ENCODE measurements at places on chromosomes 16 and 17.
A peak's percentile ranks its signal among the peaks of the same experiment; 100 is the strongest.

DNA sequence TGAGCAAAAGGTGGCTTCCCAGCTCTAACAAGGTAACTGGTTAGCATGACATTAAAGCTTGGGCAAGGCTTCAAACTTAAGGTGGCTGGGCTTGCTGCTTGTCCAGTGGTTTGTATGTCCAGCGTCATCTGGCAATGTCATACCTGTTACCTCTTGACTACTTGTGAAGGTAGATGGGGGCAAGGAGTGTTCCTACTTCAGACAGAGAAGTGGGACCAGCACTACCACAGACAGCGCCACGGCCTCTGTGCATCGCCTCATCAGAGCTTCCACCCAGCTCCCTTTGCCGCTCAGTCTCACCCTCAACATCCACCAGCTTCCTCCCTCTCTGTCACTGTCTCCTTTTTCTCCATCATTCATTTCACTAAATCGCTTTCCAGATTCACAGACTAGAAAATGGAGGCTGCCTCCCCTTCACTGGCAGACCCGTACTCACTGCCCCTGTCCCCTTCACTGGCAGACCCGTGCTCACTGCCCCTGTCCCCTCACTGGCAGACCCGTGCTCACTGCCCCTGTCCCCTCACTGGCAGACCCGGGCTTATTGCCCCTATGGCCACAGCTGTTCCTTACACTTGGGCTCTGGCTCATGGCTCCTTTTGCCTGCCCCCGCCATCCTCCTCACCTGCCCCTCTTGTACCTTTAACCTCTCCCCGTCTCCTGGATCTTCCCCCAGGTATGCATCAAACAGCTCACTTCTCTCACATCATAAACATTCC, 14.8 kb downstream of the CYB5D2 start:
- no peak for DNase-seq

GRCh38 chr17:28938552-28938951, 12.8 kb downstream of the PHF12 start:
- peak; percentile 55 for DNase-seq

DNA sequence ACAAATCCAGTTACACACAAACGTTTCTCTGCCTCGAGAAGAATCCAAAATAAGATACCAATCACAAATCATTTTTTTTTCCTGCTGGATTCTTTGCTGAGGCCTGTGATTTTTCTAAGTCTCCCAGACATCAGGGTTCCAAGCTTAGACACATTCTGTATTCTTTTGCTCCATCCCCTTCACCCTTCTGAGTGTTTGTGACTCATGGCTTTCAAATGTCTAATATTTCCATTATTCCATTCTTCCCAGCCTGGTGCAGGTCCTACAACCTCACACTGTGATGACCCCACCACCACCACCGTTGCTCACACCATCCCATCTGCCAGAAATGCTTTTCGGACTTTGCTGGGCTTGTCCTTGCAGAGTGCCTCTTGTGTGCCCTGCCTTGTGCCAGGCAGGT, 480.1 kb downstream of the SOX9 start:
- DNase-seq = no peak

GRCh38 chr16:49875806-49876715, 20.1 kb upstream of the ZNF423 start:
- DNase-seq = no peak

GRCh38 chr17:1347589-1348323, 52.3 kb downstream of the YWHAE start:
- no peak for DNase-seq

- DNase-seq = no peak
Measured at GRCh38 chr16:87165151-87165550, 152.0 kb downstream of the C16orf95 start.

- no peak for DNase-seq
Measured at GRCh38 chr16:48576927-48577326, 33.1 kb downstream of the N4BP1 start.

GRCh38 chr17:39894681-39895376, 23.6 kb downstream of the GSDMB start:
- no peak for DNase-seq

GRCh38 chr16:67555795-67556212, 6.5 kb upstream of the CTCF start:
- no peak for DNase-seq

GRCh38 chr17:68441070-68441770, 16.1 kb downstream of the WIPI1 start:
- no peak for DNase-seq

DNA sequence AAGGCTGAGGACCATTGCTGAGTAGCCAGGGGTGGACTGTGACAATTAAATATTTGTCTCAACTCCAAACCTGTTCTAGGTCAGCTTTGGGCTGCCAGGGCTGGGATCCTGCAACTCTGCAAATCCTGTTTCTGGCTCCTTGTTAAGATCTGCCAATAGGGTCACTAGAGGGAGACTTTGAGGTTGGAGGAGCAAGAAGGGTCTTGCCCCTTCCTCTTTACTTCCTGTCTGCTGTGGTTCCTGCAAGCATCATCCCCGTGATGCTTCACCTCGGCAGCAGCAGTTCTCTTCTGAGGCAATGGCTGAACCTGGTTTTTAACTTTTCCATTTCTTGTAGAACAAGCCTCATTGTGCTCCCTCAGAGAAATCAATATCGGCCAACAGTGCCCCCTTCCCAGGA, 124.6 kb downstream of the IRX5 start:
- no peak for DNase-seq

- DNase-seq = no peak
Measured at GRCh38 chr16:78574571-78574970, 475.1 kb downstream of the WWOX start.

- DNase-seq = no peak
Measured at GRCh38 chr16:88777471-88778270, 7.3 kb downstream of the PIEZO1 start.

DNA sequence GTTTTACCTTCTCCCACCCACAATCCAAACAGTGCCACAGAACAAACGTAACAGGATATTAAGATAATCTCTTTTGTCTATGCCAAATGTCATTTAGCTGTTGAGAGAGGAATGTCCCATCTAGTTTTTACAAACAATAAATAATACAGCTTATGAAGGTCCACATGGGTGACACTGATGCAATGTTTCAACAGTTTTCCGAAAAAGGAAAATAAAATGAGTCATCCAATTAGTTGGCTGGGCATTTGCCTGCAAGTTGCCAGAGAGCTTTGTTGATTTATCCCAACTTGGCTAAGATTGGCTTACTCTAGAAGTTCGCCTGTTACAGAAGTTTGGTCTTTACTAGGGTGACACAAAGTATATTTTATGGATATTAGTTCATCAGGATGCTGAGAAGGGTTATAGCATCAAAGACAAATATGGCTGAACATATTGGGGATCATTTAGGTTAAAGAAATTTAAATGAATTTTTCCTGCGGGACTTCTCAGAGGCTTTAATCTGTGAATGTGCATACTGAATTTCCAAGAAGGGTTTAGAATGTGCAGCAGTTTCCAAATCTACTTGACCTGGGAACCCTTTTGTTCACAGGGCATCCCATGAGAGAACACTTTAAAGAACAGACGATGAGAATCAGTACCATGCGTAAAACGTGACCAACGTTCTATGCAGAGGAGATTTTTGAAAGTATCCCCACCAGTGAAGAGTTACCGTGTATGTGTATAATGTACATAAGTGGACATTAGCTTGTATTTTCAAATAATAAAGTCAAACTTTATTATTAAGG, 73.1 kb downstream of the CDH13 start:
- peak; percentile 27 for DNase-seq

GRCh38 chr17:75848523-75849278, 4.5 kb upstream of the UNC13D start:
- DNase-seq = peak; percentile 41

- no peak for DNase-seq
Measured at GRCh38 chr17:74011966-74012365, 191.5 kb upstream of the RPL38 start.

- no peak for DNase-seq
Measured at GRCh38 chr16:23134274-23134673, 15.0 kb downstream of the USP31 start.

GRCh38 chr17:67211742-67212141, 33.3 kb downstream of the HELZ start:
- DNase-seq = no peak

DNA sequence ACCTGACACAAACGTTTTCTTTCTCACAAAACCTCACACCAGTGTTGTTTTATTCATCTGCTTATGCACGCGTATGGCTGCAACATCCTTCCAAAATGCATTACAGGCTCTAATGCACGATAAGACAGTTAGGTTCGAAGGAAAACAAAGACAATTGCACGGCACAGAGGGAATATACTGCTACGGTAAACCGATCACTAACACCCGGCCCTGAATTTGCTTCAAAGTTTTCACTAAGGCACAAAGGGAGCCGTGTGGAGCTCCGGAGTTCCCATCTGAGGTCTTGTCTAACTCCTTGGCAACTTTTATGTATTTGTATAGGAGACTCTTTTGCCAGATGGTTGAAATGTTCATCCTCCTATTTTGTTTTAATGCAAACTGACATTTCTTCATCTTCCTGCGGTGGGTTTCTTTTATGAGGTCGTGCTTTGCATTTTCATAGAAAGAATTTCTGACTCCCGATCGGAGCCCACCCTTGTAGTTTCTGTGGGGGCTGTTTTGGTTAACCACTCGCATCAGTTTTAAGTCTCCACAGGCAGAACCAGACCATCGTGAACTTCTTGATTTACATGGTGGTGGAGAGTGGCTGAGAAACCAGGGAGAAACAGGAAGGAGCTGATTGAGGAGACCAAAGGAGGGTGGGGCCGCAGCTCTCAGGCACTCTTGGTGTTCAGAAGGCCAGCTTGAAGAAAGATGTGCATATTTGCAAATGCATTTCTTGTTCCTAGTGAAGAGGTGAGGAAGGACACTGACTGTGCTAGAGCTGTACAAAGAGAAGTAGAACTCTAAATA, 516.8 kb downstream of the MAF start:
- DNase-seq = no peak

DNA sequence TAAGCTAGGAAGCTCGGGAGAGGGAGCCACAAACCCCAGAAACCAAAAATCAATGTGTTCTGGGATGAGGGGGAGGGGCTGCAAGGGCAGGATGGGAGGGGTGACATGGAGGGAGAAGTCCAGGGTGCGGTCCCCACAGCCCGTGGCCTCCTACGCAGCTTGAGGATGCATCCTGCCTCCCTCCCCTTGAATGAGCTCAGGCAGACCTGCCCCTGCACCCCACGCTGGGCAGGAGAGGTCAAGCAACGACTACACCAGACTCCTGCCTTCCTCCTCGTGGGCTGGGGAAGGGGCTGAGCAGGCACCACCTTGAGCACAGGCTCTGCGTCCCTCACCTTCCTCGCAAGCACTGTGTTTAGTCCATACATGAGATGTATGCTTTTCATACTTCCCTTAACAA, 3.9 kb downstream of the ANKRD13B start:
- no peak for DNase-seq

GRCh38 chr16:85753559-85753958, 2.7 kb upstream of the C16orf74 start:
- DNase-seq = no peak

DNA sequence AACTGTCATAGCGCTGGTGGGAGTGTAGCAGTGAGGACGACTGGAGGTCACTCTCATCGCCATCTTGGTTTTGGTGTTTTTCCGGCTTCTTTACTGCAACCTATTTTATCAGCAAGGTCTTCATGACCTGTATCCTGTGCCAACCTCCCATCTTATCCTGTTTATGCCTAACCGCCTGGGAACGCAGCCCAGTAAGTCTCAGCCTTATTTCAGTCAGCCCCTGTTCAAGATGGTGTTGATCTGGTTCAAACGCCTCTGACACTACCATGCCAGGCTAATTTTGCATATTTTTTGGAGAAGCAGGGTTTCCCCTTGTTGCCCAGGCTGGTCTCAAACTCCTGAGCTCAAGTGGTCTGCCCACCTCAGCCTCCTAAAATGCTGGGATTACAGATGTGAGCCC, 179.8 kb upstream of the HSBP1 start:
- DNase-seq = no peak

GRCh38 chr16:56261656-56262055, 70.4 kb downstream of the GNAO1 start:
- no peak for DNase-seq

DNA sequence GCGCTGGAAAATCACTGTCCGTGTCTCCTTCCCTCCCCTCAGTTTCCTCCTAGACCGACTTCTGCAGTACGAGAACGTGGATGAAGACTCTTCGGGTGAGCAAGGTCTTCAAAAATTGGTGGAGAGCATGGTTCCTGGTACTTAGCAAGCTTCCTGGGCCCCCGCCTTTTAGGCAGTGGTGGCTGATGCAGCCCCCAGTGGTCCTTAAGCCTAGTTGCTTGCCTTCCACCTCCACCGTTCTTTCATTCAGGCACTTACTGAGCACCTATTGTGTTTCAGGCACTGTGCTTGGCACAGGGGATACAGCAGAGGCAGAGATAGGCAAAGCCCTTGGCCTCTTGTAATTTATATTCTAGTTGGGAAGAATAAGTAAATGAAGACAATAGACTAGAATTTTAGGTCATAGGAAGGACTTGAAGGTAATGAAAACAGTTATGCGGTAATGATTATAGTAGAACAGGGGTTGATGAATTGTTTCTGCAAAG, 767 bp downstream of the INO80E start:
- no peak for DNase-seq

DNA sequence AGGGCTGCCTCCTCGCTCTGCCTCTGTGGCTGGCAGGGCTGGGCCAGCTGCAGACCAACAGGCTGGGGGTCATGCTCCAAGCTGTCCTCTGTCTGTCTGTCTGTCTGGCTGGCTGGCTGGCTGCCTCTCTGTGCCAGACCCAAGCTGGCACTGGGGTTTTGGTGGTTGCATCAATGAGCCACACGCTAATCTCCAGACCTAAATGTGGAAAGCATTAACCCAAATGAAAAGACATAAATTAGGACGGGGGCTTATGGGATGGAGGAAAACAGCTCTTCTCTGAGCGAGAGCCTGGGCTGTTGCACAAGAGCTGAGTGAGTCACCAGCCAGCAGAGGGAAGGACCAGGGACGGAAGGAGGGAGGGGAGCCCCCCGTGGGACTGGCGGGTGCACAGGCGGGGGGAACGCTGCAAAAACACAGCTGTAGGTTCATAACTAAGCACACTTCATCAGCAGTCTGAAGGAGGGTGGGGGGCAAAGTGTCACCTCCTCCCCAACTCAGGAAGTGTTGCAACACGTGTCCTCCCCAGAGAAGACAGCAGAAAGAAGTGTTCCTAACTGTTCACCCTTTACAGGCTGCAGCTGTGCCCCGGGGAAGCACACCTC, 83.4 kb downstream of the GAS7 start:
- peak; percentile 82 for DNase-seq

GRCh38 chr16:67470359-67470758, 10.6 kb downstream of the ATP6V0D1 start:
- DNase-seq = peak; percentile 92

DNA sequence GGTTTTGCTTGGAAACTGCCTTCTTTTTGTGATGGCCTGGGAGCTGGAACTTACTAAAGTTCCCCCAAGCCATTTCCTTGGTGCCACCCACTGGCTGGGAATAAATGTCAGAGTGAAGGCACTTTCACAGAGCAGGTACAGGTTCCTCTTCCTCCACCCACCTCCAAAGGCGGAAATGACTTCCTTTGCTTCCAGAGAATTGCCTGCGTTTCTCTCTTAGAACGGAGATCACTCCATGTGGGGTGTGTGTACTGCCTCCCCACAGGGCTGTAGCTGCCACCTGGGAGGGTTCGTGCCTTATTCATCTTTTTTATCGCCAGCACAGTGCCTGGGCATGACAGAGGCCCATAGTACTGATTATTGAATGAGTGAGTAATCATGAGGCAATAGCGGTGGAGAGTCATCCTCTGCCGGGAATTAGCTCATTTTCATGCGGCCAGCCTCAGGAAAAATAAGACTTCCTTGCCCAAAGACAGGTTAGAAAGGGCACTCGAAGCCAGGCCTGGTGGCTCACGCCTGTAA, 32.2 kb upstream of the HAS3 start:
- DNase-seq = no peak
